ENCODE measurements at places on chromosomes 3 and 15.

DNA sequence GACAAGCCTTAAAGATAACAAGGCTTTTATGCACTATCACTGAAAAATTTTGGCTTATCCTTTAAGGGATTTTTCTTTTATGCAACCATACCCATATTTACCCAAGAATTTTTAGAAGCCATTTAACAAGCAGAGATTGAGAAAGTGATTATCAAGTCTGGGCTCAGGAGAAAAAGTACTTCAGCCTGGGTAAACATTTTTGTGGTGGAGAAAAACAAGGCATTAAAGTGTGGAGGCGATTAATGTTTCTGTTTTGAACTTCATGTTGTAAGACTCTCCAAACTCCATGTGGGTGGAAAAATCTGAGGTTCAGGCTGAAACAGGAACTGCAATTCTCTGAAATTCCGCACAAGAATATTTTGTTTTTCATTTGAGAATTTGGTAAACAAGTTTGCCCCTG lies 260.4 kb upstream of the KCNMB2 start:
- no peak for DNase-seq

DNA sequence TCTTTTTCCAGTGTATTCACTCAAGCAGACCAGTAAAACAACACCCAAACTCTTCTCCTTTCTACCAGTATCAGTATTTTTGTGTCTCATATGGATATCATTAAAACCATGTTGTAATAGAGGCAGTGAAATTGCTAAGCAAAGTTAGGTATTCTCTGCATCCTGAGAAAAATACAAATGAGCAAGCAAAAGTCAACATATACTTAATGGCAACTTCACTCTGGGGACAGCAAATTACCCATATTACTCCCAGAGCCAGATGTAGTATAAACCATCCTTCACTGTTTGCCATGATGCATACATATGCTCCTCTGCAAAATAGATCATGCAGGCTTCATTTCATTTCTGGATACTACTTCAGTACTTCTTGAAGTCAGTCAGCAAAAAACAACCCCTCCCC lies 22.1 kb downstream of the UBA5 start:
- DNase-seq: no peak

DNA sequence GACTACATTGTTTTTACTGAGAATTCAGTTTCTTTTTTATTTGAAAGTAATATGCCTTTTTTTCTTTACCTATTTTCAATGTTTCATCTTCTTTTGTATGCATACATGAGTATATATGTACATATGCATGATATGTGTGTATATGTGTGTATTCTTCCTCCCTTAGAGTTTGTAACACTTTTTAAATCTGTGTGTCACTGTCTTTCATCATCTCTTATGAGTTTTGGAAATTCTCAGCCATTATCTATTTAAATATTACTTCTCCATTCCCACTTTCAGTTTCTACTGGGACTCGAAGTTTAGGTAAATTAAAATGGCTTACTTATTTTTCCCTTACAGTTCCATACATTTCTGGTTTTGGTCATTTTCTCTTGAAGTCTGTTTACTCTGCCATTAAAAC lies 754.1 kb downstream of the GRM7 start:
- no peak for DNase-seq

GRCh38 chr3:48236531-48236930 lies 4.4 kb upstream of the ZNF589 start:
- no peak for DNase-seq

DNA sequence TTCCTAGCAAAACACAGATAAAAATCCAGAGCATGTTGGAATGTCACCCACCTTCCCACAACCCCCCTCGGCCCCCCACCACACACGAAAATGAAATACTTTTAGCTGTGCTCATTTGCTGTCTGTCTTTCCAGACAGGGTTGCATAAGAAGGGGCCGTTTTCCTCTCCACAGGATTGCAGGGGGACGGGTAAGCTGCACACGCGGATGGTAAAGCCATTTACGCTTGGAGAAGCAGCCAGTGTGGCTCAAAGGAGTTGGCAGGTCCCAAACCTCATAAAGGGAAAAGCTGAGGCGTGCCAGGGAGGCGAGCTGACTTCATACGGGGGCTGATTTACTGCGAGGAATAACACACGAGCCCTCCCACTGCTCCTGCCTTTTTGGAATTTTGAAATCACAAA lies 47.4 kb upstream of the ITGA11 start:
- DNase-seq: peak; percentile 99

DNA sequence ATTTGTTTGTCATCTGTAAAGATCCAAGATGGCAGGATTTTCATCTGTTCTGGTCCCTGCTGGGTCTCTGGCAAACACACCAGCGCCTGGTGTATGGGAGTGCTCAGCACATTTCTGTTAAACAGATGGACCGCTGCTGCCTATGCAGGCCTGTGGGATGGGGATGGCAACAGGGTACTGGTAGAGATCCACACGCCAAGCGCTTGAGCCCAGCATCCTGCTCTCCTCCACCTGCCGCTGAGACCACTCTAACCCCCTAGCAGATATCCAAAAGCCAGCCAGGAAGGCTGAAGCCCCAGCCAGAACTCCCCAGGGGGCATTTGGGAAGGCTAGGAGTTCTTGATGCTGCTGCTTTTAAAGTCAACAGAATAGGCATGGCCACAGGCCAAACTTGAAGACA lies 31.7 kb downstream of the ZNF445 start:
- DNase-seq: no peak

GRCh38 chr3:65993134-65993900 lies 45.4 kb downstream of the MAGI1 start:
- no peak for DNase-seq

DNA sequence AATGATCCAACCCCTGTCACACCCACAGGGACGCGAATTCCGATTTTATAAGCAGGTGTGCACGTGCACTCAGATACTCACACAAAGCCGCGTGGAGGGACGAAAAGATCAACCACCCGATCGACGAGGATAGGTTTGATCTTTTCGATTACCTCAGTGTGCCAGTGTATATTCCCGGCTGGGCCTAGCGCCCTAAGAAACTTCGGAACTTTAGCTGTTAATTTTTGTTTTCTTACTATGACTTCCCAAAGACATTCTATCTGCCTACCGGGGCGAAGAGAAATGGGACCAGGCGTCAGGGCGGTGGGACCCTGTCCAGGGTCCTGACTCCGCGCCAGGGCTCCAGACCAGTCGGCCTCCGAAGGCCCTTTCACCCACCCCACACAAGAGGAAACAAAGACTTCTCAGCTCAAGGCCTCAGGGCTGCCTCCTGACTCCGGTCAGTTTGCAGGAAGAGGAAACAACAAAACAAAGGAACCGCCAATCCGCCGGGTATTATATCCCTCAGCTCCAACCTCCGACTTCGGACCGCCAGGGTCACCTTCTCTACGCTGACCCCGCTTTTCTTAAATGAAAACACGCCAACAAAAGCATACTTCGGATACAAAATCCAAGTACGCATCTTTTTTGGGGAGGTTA lies 6.8 kb downstream of the ONECUT1 start:
- DNase-seq: no peak

DNA sequence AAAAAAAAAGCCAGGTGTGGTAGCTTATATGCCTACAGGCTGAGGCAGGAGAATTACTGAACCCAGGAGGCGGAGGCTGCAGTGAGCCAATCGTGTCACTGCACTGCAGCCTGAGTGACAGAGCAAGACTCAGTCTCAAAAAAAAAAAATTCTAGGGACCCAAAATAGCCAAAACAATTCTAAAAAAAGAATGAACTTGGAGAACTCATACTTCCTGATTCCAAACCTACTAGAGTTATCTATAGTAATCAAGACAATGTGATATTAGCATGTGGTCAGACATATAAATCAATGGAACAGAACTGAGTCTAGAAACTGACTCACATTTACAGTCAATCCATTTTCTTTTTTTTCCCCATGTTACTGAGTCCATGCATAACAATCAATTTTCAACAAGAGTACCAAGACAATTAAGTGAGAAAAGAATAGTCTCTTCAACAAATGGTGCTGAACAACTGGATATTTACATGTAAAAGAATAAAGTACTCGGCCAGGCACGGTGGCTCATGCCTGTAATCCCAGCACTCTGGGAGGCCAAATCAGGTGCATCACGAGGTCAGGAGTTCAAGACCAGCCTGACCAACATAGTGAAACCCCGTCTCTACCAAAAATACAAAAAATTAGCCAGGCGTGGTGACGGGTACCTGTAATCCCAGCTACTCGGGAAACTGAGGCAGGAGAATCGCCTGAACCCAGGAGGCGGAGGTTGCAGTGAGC lies 11.9 kb downstream of the PRKAR2A start:
- peak; percentile 53 for DNase-seq

GRCh38 chr3:13574798-13575451 lies 26.0 kb downstream of the FBLN2 start:
- DNase-seq: peak; percentile 63

- DNase-seq: no peak
Measured at GRCh38 chr3:25945366-25945765, 155.5 kb downstream of the OXSM start.

DNA sequence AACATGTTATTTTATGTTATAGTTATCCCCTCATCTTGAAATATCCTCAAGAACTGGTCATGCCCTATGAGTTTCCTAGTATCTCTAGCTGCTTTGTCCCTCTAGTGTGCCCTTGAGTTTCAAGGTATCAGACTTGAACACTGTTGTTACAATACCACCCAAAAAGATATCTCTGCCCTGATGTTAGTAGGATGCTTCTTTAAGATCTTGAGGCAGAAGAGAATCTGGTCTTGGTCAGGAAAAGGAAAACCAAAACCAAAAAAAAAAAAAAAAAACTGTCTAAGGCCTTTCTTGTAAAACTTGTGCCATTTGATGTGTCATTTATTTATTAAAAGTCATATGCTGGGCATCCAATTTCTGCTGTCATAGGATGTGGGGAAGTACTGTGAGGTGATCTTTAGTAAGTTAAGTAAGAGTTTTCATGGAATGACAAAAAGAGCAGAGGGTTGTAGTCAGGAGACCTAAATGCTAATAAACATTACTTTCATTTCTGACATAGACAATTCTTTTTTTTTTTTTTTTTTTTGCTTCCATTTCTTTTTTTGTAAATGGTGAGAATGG lies 229.7 kb downstream of the NECTIN3 start:
- no peak for DNase-seq

DNA sequence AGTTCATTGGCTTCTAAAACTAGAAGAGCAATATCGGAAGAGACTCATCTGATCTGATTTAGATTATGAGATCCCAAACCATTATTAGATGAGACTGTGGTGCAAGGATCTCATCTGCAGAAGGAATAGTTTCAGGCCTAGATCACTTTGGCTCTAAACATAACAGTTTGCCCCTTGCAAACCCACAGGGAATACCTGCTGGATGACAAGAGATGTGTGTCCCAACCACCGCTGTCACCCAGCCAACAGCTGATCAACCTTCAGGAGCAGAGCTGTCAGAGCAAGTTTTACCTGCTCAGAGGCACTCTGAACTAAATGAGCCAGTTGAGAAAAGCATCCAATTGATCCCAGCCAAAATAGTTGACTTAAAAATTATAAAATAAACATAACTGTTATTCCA lies 64.0 kb upstream of the ST3GAL6 start:
- DNase-seq: no peak

- DNase-seq: no peak
Measured at GRCh38 chr15:79472446-79472845, 40.3 kb downstream of the MINAR1 start.

DNA sequence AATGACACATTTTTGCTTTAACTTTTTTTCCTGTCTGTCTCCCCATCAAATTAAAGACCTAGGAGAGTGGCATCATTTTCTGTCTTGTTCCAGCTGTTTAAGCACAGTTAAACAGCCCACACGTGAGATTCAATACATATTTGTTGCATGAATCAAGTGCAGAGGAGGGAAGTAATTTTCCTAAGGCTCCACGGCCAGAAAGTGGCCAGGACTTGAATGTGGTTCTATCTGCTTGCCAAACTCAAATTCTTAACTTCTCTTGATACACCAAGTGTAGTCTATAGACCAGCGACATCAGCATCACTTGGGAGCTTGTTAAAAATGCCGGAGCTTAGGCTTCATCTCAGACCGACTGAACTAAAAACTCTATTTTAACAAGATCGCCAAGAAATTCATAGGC lies 724.8 kb upstream of the CFAP20DC start:
- DNase-seq: peak; percentile 93

- no peak for DNase-seq
Measured at GRCh38 chr3:141669434-141669833, 68.7 kb upstream of the RNF7 start.

GRCh38 chr3:13556917-13557316 lies 8.0 kb downstream of the FBLN2 start:
- no peak for DNase-seq

DNA sequence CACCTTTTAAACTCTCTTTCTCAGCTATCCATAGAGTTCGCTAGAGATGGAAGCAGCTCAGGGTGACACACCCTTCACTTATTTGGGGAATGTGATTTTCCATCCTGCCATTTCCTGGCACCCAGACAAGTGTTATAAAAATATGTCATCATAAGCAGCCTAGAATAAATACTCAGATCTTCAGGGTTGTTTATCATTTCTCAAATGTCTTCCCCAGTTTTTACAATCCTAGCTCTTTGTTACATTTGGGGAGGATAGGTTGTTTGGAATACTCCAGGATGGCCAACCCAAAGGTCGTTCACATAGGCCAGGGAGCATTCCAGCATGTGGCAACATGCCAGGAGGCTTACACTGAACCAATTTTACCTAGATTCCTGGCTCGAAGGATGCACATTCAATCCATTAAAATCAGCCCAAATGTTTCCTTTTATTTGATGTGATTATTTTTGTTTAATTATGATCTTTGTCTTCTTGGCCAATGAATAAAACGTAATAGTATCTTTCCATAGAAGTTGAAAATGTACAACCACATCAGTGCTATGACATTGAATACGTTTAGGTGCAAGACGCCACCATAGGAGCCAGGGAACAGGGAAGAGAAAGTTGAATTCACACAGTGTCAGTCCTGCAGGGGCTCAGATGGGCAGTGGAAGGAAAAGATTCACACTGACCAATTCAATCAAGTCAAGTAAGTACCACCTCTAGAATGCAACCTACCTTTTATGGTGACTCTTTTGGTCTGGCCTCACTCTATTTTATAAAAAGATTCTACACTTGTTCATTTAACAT lies 537.7 kb upstream of the MDFIC2 start:
- DNase-seq: peak; percentile 96

DNA sequence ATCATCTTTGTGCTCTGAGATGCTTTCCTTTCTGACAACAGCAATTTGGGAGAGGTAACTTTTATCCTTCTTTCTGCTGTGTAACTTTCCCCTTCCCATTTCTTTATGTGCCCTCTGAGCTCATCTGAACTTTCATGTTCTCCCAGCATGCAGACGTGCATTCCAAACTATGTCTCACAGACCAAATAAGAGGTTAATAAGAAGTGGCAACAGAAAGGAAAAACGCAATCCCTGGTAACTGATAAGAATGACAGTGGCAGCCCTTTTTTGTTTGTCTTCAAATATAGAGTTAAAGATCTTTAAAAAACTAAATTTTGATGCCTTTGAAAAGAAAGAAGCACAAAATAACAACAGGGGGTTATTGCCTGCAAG lies 533.4 kb downstream of the FOXP1 start:
- peak; percentile 75 for DNase-seq

Measured in fibroblast of upper back skin (primary cell).